Activated T-helper 1 cell treated with anti-CD3 and anti-CD28 coated beads, Interleukin-2, amount 50 U/mL, for 16 hours (primary cell): ENCODE measurements at places on chromosomes 1 and 21.
A peak's percentile ranks its signal among the peaks of the same experiment; 100 is the strongest.

DNA sequence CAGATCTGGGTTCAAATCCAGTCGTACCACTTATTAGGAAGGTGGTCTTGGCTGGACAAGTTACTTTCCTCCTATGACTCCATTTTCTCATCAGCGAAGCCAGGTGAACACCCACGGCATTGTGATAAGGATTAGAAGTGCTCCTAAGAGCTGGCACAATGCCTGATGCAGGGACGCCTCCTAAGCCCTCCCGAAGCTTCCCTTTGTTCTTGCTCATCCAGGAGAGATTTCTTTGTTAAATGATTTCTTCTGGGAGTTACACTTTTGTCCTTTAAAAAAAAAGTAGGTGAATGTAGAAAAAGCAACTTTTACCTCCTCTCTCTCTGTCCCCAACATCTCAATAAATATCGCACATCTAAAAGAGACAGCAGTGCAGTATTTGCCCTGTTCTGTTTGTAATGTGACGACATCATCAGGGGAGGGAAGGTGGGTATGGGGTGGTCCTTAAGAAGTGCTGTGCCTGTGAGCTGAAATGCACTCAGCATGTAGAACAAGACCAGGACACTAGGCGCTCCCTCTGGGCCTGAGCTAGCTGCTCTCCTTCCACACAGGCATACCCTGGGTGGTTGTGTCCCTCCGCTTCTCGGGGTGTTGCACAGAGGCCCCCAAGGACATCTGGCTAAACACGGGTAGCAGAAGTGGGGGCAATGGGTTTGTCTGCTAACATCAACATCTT lies 43.9 kb downstream of the SUSD4 start:
- DNase-seq: no peak

DNA sequence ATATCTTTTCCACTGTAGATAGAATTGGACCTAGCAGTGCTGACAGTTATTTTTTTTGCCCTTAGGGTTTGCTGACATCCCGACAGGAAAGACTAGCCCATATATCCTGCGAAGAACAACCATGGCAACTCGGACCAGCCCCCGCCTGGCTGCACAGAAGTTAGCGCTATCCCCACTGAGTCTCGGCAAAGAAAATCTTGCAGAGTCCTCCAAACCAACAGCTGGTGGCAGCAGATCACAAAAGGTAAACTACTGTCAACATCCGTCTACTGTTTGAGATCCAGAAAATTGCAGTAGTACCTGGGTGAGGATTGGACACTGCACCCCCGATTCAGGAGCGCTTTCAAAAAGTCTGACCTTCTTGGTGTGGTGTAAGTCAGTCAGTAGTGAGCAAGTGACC lies 55.8 kb downstream of the CENPF start:
- DNase-seq: no peak

DNA sequence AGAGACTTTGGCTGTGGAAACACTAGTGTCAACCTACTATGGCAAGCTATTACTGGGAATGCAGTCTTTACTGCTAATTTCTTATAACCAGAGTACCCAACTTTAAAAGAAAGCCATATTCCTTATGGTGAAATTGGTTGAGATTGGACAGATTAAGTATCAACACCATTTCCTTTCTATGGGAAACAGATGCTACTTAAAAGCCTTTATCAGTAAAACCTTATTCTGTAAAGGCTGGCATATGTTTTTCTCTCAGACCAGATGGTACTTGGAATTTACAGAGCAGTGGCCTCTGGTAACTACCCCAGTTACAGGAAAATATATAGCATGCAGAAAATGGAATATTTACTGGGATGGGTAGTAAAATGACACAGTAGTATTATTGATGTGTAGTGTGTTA lies 18.8 kb downstream of the IFI44 start:
- no peak for DNase-seq

DNA sequence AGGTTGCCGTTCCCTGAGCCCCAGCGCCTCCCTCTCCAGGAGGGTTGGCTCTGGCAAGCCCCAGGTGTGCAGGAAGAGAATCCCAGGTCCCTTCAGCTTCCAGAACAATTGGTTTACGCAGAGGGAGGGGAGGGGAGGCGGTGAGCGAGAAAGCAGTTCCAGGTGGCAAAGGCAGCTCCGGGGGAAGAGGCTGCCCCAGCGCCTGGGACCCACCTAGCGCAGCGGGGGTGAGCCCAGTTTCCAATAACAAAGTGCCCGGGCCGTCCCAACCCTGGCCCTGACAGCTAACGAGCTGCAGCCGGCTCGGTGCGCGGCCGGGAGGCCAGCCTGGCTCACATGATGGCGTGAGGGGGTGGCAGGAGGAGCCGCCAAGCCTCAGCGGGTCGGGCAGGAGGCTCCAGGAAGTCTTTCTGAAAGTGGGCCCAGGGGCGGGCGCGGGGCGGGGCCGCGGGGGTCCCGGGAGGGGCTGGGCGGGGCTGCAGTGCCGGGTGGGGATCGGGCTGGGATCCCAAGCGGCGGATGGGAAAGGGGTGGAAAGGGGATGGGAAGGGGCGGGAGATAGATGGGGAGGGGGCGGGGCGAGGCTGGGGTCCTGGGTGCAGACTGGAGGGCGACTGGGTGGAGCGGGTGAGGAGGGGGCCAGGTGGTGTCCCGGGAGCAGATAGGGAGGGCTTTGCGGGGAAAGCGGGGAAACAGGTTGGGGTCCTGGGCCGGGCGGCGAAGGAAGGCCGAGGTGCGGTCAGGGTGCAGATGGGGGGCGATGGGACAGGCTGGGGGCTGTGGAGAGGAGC lies 22.8 kb downstream of the DHRS3 start:
- DNase-seq: no peak

DNA sequence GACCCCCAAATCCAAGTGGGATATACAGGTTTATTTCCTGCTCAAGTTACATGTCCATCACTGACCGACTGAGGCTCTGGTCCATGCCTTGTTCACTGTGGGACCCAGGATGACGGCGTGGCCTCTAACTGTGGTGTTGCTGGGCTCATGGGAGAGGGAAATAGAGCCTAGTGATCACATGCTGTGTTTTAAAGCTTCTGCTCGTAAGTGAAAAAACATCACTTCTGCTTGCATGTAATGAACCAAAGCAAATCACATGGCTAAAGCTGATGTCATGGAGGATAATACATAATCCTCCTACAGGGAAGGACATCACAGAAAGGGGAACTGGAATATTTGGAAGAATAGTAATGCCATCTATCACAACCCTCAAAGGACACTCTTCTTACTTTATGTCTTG lies 107.6 kb downstream of the FASLG start:
- DNase-seq: no peak

- no peak for DNase-seq
These were observed 104.8 kb downstream of the OMA1 start for GRCh38 chr1:58441699-58442098.

DNA sequence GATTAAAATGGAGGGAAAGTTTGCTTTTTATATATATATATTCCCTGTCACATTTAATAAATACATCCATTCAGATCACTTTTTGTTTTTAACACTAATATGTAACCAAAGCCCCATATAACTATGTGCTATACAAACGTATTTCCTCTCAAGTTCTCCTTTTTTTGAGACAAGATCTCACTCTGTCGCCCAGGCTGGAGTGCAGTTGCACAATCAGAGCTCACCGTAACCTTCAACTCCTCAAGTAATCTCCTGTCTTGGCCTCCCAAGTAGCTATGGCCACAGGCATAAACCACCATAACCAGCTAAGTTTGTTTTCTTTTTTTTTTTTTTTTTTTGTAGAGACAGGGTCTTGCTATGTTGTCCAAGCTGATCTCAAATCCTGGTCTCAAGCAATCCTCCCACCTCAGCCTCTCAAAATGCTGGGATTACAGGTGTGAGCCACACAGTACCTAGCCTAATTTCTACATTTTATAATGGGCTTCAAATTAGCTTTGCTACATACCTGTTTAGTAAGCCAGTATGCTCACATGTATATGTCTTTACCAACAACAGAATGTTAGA lies 120.0 kb downstream of the TGFBR3 start:
- DNase-seq: no peak

DNA sequence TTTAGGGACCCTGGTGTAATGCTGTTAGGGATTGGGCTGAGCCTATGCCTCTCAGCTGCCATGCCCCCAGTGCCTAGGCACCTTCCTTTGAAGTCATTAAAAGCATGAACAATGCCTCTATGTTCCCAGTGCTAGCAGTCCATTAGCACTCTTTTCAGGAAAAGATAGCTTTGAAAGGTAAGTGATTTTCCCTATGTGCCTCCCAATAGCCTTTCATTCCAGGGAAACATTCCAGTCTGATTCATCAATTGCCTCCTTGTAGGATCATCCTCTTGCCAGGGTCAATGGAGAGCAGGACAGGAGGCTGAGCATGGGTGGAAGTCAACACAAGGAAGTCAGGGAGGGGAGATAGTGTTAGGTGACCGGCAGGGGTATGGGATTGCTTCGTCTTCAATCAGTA lies 8.6 kb upstream of the IGSF21 start:
- DNase-seq: no peak

DNA sequence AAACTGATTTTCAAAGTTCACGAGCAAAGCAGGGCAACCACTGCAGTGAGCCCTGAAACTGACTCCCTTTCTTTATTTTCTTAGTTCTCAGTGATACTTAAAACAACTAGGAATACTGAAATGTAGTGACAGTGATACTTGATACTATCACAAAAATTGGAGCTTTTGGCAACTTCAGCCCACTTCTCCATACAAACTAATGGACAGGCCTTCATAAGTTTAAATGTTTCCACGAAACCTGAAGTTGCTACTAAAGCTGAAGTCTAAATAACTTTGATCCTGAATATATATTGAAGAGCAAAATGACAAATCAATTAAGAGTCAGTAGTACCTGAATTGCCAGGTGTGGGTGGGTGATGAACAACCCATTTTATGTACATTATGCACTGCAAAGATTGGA lies 10.0 kb downstream of the NR5A2 start:
- DNase-seq: no peak

- no peak for DNase-seq
These were observed 5.1 kb upstream of the XPR1 start for GRCh38 chr1:180626711-180627110.

DNA sequence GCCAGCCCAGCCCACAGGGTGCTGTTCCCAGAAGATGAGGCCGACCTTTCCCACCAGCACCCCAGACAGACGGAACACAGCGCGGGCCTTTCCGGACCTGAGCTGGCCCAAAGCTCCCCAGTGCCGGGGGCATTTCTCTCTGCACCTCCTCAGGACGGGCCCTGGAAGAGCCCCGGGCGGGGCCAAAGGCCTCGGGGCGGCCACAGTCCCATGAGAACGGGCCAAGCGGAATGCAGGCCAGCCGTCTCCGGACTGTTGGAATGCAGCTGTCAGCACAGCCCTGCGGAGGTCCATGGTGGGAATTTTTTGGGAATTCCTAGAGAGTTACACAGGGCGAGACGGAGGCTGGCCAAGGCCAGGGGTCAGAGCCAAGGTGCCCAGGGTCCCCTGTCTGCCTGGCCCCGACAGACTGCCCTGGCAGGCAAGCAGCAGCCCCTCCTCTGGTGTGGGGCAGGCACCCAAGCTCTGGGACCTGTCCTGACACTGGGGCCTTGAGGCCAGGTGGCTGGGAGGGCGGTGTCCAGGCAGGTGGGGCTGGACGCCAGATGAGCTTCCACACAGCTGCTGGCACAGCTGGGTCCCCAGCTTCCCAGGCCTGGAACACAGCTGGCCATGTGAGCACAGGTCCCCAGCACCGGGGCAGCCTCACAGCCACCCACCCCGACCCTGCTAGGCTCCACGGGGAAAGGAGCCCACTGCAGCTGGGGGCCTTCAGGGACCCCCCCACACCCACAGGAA lies 63.0 kb downstream of the MEGF6 start:
- no peak for DNase-seq

- peak; percentile 86 for DNase-seq
These were observed 66.7 kb upstream of the VAMP3 start for GRCh38 chr1:7704214-7705047.

DNA sequence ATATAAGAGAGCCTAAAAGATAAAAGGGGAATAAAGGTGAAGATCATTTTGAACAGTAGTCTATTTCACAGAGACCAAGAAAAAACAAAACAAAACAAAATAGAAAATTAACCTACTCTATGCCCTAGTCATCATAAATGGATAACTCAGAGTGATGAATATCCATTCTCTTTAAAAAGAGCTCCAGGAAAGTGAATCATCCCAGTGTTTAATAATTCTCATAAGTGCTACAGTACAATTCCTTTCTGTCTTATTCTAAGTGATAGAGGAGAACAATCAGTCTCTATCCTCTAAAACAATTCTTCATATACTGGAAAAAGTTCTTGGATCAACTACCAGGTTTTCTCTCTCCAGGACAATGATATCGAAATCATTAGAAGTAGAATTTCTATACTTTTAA lies 45.8 kb downstream of the GDAP2 start:
- DNase-seq: no peak

DNA sequence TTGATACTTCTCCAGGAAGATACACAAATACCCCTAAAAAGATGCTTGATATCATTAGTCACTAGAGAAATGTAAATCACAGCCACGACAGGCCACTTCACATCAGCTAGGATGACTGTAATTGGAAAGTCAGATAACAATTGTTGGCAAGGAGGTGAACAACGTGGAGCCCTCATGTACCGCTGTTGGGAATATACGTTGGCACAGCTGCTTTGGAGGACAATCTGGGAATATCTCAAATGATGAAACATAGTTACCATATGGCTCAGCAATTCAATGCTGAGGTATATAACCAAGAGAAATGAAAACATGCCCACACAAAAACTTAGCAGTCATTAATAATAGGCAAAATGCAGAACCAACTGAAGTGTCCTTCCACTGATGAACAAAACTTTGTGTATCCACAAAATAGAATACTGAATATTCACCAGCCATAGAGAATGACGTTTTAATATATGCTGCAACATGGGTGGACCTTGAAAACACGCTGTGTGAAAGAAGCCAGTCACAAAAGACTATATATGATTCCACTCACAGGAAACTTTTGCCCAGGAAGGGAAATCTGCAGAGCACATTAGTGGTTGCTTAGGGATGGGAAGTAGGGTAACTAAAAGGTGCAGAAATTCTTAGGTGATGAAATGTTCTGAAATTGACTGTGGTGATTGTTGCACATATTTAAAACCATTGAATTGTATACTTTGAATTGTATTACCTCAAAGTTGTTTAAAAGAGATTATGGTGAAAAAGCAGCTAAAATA lies 95.4 kb downstream of the AHCTF1 start:
- no peak for DNase-seq

DNA sequence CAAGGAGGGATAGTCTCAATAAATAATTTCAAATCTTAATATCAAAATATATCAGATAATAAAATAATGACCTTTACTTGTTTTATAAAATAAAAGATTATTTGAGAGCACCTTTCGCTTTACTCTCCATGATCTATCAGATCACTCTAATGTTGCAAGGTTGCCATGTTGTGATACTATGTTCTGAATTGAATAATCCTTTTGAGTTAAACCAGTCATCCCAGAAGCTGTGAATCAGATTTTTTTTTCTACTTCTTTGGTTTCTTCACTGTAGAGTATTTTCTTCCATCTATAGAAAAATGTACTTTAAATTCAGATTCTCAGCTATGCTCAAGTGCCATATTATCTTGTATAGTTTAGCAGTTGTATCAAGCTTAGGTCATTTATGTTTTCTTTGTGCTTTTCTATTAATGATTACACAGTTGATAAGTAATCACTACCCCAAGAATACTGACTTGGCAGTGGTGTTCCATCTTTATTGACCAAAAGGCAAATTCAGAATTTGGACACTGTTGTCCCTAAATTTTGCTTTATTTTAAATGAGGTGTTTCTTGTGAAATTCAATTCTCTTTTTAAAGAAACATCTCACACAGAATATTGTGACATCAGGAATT lies 32.9 kb downstream of the BRDT start:
- DNase-seq: no peak
